Gastroesophageal sphincter (tissue), 4 donors: ENCODE measurements at places on chromosomes 3 and 15. TPM values are rescaled to one million over a fixed set of nuclear protein-coding genes. Genes with fewer than 3 reads are reported as not detected.

The STRIT1 gene
- total RNA-seq: not detected

The BFSP2 gene
- not detected for total RNA-seq

The GATA2 gene
- 6.9 TPM for total RNA-seq

The KBTBD12 gene
- total RNA-seq: 2.2 TPM

The UBAP1L gene
- total RNA-seq: 7.5 TPM

The C15orf39 gene
- total RNA-seq: 11.2 TPM

The AGBL1 gene
- not detected for total RNA-seq
